ENCODE measurements at places on chromosomes 4 and X.

GRCh38 chr4:83931659-83932438 lies 395.9 kb downstream of the GPAT3 start:
- DNase-seq: no peak

DNA sequence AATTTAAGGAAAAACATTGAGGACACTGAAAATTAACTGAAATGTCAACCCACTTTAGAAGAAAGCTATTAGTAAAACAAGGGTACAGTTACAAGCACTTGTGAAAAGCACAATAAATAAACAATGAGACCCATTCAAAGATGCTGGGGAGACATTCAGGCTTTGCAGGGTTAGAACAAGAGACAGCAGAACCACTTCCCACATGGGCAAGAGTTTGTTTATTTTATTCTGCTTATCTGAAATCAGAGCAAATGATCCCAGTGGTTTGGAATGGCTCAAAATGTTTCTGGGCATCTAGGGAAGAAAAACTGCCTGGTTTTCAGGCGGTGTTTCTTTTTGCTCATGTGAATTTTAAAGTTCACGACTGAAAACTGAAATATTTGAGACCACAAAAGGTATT lies 42.4 kb downstream of the PPP3CA start:
- peak; percentile 10 for DNase-seq

DNA sequence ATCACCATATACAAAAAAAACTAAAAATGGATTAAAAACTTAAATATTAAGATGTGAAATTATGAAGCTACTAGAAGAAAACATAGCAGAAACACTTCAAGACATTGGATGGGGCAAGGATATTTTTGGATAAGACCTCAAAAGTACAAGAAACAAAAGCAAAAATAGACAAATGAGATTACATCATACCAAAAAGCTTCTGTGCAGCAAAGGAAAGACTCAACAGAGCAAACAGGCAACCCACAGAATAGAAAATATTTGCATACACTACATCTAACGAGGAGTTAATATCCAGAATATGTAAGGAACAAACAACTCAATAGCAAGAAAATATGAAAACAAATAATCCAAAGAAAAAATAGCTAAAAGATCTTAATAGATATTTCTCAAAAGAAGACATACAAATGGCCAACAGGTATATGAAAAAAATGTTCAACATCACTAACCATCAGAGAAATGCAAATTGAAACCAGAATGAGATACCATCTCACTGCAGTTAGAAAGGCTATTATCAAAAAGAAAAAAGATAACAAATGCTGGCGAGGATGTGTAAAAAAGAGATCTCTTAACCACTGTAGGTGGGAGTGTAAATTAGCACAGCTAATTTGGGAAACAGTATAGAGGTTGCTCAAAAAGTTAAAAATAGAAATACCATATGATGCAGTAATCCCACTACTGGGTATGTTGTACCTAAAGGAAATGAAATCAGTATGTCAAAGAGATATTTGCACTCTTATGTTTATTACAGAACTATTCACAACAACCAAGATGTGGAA lies 17.8 kb upstream of the LRCH2 start:
- no peak for DNase-seq

GRCh38 chrX:134431894-134432293 lies 28.1 kb upstream of the HPRT1 start:
- DNase-seq: peak; percentile 5

GRCh38 chrX:1380672-1381233 lies 11.2 kb downstream of the SLC25A6 start:
- DNase-seq: no peak

DNA sequence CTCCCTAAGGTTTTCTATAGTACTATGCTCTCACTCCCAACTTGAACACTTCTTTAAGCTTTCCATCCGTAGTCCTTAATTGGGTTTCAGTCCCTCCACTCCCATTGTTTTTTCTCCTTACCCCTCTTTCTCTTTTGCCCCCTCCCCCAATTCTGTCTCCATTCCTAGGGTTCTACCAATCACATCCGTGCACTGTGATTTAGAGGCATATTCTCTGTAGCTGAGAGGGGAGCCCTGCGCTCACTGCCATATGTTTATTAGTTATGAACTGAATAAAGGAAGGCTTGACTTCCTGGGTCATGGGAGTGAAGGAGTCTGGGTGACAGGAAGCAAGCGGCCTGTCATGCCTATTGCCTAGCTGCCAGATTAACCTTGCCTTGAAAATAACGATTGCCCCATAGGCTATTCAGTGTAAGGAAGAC lies 471 bp downstream of the MCTS1 start:
- no peak for DNase-seq

GRCh38 chr4:147581606-147582350 lies 35.4 kb upstream of the TMEM184C start:
- peak; percentile 84 for DNase-seq

- no peak for DNase-seq
These were observed 1.5 kb downstream of the ING2 start for GRCh38 chr4:183506389-183506735.

- DNase-seq: no peak
These were observed 39.5 kb downstream of the USP46 start for GRCh38 chr4:52619591-52619931.

GRCh38 chr4:178068136-178068535 lies 625.9 kb upstream of the AGA start:
- no peak for DNase-seq

- DNase-seq: no peak
These were observed 46.1 kb downstream of the SORCS2 start for GRCh38 chr4:7238300-7238960.

GRCh38 chrX:151359931-151360871 lies 36.8 kb upstream of the VMA21 start:
- DNase-seq: no peak

GRCh38 chr4:8323947-8324555 lies 54.5 kb downstream of the HTRA3 start:
- DNase-seq: no peak

- no peak for DNase-seq
These were observed at the start of gene GPR101 for GRCh38 chrX:137033774-137034507. Gene GPR101 (minus strand): TSS chrX:137033995. CDS start chrX:137031674, 2,321 bp downstream.

- DNase-seq: no peak
These were observed 133.9 kb upstream of the CXorf66 start for GRCh38 chrX:140099221-140099620.

GRCh38 chrX:123188081-123188480 lies 4.0 kb downstream of the GRIA3 start:
- DNase-seq: no peak

DNA sequence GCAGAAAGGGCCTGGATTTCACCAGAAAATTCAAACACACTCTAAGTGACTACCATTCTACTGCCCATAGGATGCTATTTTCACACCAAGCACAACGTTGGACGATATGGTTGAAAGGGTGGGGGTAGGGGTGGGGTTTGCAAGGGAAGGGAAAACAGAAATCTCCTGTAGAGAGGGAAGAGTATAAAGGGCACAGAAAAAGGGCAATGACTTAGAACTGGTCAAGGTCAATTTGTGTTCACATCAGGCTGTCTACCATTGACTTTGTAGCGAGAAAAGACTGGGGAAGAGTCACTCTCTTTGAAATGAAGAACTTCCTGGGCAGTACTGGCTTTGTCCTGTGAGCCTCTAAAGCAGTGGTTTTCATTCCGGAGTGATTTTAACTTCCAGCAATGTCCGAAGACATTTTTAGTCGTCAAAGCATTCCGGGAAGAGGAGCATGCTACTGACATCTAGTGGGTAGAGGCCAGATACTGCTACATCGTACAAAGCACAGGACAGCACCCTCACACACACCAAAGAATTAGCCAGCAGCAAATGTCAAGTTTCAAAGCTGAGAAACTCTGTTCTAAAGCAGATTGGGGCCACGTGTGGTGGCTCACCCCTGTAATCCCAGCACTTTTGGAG lies 48.4 kb upstream of the SLC7A3 start:
- peak; percentile 5 for DNase-seq

- DNase-seq: no peak
These were observed 75.8 kb downstream of the NUDT11 start for GRCh38 chrX:51420610-51421009.

DNA sequence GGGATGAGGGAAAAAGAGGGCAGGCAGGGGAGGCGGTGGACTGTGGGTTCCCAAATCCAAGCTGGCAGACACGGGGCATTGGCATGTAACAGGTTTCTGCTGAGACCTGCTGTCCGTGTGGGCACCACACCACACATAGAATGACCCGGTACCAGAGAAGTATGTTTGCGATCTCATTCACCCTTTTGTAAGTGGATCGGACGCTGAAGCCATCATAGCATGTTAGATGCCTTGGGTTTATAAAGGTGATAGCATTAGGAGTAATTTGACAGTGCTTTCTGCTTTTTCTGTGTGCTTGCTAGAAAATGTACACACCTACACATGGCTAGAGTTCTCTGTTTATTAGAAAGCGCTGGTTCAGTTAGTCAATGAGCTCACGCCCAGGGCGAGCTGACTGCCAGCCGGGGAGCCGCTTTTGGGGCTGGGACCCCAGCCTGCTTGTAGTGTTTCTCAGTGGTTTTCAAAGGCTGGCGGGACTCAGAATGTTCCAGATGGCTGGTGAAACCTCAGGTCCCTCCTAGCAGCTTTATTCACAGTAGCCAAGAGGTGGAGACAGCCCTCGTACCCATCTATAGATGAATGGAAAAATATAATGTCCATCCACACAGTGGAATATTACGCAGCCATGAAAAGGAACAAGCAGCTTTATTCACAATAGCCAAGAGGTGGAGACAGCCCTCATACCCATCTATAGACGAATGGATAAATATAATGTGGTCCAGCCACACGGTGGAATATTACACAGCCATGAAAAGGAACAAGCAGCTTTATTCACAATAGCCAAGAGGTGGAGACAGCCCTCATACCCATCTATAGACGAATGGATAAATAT lies 579 bp downstream of the IL3RA start:
- DNase-seq: no peak

DNA sequence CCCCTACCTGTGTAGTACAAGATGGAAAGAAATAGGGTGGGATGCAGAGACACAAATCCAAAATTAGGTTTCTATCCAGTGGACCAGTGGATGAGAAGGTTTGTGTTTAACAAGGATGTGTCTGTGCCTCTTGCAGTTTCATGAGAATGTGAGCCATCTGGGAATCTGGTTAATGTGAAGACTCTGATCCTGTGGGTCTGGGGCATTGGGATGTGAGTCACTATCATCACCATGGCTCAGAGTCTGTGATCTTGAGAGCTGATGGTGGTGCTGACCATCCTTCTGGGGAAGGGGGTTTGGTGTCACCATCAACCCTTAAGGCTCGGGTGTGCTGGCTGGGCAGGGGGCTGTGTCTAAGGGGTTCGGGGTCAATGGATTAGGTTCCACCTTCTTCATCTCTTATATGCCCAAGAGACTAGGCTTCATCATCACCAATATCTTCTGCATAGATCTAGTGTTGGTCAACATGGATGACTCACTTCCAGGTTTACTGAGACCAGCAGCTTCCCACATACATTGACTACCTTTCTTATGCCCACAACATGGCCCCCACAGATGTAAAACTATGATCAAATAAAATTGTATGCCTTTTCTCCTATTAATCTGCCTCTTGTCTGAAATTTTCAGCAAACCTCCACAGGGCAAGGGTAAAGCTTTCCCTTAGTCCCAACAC lies 65.7 kb upstream of the MID1 start:
- DNase-seq: no peak

GRCh38 chrX:109841869-109842579 lies 109.0 kb upstream of the ACSL4 start:
- no peak for DNase-seq

- no peak for DNase-seq
These were observed 55.3 kb upstream of the APELA start for GRCh38 chr4:164821711-164822110.

DNA sequence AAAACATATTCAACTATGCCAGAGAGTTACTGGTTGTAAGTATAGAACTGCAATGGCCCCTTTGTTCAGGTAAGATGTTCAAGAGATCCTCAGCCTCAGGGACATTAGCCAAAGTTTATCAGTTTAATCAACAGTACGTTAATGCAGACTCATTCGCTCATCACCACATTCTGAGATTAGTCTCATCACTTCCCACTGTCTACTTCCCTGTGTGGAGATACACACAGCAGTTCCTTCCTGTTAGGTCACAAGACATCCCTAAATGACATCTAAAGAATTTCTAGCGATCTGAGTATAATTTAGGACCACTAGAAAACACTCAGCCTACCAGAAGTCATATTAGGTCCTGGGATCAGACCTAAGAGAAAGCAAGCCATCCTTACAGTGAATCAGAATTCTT lies 10.4 kb downstream of the SLC10A7 start:
- no peak for DNase-seq

- no peak for DNase-seq
These were observed 261.2 kb downstream of the CBLL2 start for GRCh38 chrX:22533898-22534297.

- no peak for DNase-seq
These were observed 191.1 kb downstream of the COX7B2 start for GRCh38 chr4:46717950-46718349.

Measured in AG04449 (cell line).